NCI-H1930 (cell line): ENCODE measurements at places on chromosomes 12 and 14.
A peak's percentile ranks its signal among the peaks of the same experiment; 100 is the strongest.

- DNase-seq: no peak
Measured at GRCh38 chr12:91413581-91414546, 231.2 kb upstream of the DCN start.

- no peak for DNase-seq
Measured at GRCh38 chr14:57485635-57486034, 8.0 kb downstream of the CCDC198 start.

GRCh38 chr12:47207340-47207717 is 127.6 kb upstream of the AMIGO2 start:
- DNase-seq: no peak

- no peak for DNase-seq
Measured at GRCh38 chr12:873954-874353, 75.5 kb downstream of the RAD52 start.

DNA sequence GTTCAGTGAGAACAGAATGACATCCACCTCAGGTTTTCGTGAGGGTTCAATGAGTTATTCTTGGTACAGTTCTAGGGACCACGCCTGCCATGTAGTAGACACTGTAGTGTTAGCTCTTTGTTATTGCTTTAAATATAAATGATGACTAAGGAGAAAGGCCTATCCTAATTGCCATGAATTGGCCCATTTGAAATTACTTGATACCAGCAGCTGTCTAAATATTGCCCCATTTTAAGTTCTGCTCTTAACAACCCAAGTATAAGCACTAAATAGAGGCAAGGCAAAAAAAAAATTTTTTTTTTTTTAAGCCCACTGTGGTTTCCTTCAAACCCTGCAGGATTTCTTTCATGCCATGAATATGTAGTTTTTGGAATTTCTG is 84.5 kb downstream of the BORCS5 start:
- peak; percentile 90 for DNase-seq

- peak; percentile 67 for DNase-seq
Measured at GRCh38 chr12:3303410-3304136, 187.4 kb upstream of the PRMT8 start.

DNA sequence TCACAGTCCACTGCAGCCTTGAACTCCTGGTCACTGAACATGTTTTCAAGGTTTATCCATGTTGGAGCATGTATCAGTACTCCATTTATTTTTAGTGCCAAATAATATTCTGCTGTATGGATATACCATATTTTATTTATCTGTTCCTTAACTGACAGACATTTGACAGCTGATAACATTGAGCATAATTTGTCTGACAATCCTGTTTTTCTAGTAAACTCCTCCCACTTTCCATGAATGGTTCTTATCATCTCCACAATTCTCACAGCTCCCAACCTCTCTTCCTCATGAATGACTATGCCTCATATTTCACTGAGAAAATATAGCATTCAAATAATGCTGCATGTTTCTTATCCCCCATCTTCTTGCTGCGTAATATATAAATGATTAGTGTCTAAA is 33.3 kb downstream of the COCH start:
- no peak for DNase-seq

- no peak for DNase-seq
Measured at GRCh38 chr12:130249376-130249775, 87.1 kb downstream of the FZD10 start.

GRCh38 chr14:91249841-91250616 is 5.5 kb upstream of the GPR68 start:
- peak; percentile 61 for DNase-seq

GRCh38 chr14:61930101-61930857 is 168.1 kb downstream of the SNAPC1 start:
- DNase-seq: no peak

DNA sequence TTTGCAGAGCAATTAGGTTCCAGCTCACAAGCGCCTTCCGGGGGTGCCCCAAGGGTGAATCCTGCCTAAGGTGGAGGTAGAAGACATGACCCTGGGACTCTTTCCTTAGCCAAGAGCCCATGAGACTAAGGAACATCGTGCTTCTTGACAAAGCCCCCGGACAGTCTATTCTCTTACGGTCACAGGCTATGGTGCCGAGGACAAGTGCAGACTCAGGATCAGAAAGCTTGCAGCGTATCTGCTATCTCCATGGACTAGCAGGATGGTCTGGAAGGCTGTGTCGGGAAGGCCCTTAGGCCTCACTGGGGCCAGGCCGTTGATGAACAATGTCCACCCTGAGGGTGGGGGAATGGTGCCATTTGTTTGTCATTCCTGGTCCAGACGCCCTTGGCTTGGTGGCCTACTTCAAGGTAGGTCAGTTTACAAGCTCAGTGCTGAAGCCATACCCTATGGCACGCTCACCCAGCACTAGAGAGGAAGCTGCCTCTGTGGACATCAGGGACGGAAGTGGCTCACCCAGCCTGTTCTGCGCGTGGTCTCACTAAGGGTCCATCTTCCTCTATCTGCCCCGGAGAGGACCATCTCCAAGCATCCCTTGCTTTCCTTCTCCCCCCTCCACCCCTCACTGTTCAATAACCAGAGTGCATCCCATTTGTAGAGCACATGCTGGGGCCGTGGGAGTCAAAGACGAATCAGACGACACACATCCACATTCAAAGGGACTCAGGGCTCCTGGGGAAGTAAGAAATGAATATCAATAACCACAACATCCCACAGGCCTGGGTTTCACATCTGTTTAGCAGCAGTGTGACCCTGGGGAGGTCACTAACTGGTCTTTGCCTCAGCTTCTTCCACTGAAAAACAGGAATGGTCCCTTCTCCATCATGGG is 45.0 kb upstream of the IQSEC3 start:
- no peak for DNase-seq

GRCh38 chr14:55926007-55926406 is 192.2 kb upstream of the PELI2 start:
- DNase-seq: no peak

DNA sequence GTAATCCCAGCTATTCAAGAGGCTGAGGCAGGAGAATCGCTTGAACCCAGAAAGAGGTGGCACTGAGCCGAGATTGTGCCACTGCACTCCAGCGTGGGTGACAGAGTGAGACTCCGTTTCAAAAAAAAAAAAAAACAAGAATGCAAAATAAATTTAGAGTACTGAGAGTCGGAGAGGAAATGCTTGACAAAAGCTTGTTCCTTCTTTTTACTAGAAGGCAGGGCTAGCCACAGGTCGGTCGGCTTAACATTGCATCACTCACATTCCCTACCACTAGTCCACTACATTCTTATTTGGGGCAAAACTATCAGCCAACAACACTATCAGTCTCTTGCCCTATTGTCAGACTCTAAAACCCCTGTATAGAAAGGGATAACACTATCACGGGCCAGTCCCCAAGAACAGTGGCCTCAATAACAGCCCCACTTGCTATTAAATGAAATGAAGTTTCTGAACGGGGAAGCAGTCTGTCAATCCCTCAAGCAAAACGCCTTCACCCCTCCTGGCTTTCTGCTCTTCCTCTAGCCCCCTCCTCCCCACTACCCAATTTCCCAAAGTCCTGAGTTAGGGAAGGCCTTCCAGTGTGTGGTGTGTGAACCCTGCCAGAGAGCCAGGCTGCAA is 1.0 kb downstream of the RNF41 start:
- no peak for DNase-seq

DNA sequence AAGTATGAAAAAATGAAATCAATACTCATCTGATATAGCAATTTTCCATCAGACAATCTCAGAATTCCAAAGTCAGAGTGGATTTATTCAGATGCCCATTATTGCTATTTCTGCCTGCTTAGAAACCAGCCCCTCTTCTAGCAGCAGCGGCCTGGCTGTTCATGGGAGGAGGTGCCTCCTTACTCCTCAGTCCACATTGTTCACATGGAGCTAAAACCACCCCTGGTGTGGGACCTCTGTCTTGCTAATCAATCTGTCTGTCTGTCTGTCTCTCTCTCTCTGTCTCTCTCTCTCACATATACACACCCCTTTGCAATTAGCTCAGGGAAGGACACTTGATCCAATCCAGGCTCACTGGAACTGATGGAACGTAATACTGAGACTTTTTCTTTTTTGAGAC is 176.1 kb downstream of the APAF1 start:
- DNase-seq: no peak

DNA sequence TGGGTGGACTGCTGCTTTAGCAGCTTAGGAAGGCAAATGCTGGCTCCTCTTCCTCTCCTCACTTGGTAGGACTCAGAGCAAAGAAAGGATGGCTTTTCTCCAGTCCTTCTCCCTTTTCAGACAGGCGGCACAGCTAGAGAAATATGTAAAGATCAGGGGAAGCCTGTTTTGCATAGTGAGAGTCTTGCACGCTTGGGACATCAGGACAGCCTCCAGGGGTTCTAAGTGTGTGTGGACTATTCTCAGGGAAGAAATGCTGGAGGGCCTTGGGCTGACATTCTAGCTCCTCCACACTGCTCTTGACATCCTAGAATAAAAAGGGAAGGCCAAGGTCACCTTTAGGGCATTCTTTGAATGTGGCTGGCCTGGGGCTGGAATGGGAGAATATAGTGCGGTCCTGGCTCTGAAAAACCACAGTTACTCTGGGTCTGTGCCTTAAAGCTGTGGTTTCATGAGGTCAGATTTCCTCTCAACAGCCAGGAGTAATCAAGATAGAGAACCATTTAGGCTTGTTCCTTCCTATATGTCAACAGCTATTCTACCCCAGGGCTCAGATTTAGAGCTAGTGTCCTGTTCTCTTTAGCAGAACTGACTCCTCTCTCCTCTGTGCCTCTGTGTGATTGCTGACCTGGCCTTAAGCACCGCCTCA is 24.3 kb downstream of the CMA1 start:
- no peak for DNase-seq

GRCh38 chr14:39467889-39468524 is 35.8 kb upstream of the FBXO33 start:
- DNase-seq: no peak

- no peak for DNase-seq
Measured at GRCh38 chr14:75175677-75176141, 703 bp downstream of the TMED10 start.

GRCh38 chr12:112029301-112029700 is 16.1 kb downstream of the ERP29 start:
- no peak for DNase-seq

- no peak for DNase-seq
Measured at GRCh38 chr12:22893878-22894277, 268.9 kb downstream of the ETNK1 start.

DNA sequence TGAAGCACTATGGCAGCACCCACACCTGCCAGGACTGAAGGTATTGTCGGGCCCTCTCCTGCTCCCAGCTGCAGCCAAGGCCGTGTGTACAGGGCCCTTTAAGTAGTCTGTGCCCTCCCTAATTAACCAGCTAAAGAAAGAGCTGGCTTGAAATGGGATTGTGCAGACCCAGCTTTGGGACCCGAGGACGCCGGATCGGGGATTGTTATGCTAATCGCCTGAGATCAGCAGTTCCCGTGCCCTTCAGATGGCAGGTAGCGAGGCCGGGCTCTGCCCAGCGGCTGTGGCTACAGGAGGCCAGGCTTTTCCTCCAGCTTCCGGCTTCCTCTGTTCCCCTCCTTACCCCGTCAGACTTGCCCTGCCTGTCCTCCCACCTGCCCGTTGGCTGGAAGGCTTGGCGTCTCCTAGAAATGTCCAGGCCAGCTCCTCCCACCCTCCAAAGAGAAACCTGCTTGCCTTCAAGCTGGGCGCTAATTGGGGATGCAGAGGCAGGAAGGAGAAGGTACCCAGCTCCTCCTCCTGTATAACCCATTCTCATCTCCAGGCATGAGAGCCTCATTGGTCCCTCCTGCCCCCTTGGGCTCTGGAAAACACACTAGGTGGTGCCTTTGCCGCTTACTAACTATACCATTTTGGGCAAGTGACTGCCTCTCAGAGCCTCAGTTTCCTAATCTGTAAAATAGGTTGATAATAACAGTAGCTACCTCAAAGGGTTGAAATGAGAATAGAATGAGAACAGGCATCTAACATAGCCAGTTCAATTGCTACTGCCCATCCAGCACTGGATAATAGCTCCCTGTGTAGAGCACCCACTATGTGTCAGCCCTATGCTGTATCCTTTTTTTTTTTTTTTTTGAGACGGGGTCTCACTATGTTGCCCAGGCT is 25.8 kb upstream of the MSI1 start:
- no peak for DNase-seq

DNA sequence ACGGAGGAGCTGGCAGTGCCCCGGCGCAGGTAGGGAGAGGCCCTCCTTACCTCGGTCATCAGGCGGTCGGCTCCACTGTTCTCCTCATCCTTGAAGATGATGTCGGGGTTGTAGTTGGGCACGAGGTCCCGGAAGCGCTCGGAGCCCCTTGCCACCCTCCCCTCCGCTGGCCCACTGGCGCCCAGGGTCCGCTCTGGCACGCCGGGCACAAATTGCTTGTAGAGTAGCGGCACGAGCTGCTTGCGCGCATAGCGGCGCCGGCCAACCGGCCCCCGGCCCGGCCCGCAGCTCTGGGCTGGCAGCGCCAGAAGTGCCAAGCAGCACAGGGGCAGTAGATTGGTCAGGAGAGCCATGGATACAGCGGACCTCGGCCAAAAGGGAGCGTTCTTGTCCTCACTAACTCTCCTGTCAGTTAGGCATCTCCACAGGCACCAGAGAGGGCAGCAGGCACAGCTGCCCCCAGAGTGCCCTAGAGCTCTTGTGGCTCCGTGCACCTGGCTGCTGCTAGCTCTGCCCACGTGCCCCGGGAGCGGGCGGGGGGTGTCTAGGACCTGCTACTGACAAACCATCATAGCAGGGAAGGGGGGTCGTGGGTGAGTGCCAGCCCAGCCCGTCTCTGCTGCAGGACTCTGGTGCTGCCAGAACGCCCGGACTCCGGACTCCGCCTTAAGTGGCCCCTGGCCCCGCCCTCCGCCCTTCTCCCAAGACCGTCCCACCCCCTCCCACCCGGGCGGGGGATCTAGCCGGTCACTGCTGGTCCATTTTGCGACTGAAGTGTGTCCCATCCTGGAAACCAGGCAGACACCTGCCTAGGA is at the start of gene DHH:
Gene DHH (minus strand): TSS at position 642 of the 815 bp plus-strand sequence. CDS start 289 bp downstream, at position 353.
- no peak for DNase-seq

GRCh38 chr14:22008766-22009165 is 335.1 kb upstream of the OR4E1 start:
- no peak for DNase-seq

- no peak for DNase-seq
Measured at GRCh38 chr12:93214523-93215289, 163.0 kb upstream of the NUDT4 start.

DNA sequence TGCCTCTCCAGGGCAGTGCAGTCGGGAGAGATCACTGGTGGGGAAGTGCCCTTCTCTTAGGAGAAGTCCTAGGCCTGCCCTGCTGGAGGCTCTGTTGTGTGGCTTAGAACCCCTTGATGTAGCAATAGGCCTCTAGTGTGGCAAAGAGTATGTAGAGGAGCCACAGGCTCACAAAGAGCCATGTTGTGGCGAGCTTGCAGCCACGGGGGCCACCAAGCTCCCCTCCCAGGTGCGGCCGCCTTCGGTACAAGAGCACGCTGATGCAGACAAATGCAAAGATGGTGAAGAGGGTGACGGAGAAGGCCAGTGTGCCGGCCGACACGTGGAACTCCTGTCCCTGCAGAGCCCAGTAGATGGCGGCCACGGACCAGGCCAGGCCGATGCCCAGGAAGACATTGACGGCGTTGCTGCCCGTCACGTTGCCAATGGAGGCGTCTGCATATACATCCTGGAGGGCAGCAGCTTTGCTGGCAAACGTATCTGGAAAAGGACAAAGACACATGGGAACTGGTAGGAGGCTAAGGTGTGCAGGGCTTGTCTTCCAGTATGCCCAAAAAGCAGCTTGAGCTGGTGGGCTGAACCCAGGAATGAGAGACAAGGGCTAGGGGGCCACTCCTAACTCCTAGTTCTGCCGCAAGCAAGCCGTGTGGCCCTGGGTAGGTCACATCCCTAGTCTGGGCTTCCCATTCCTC is 142.8 kb downstream of the SLC8A3 start:
- DNase-seq: peak; percentile 73

GRCh38 chr14:94306047-94306978 is 13.2 kb upstream of the SERPINA10 start:
- DNase-seq: no peak
